ENCODE measurements at places on chromosomes 3 and 15.

DNA sequence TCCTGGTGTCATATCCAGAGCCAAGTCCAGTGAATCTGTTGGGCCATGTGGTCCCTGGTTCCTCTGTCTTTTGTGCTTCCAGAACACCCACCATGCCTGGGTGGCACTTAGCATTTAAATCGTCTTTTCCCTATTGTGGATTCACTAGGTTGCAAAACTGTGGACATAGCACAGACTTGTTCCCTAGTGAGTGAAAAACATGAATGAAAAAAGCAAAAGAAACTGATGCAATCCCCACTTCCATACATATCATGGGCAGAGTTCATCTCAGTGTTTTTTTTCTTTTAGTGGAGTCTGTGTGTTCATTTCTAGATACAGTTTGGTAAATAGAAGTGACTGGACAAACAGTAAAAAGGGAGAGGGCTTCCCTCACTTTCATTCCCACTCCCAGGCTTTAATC lies 170.5 kb downstream of the SLCO3A1 start:
- no peak for DNase-seq

- no peak for DNase-seq
Measured at GRCh38 chr15:77327168-77327567, 92.7 kb downstream of the PEAK1 start.

GRCh38 chr3:43759297-43759782 lies 68.6 kb downstream of the ABHD5 start:
- no peak for DNase-seq

DNA sequence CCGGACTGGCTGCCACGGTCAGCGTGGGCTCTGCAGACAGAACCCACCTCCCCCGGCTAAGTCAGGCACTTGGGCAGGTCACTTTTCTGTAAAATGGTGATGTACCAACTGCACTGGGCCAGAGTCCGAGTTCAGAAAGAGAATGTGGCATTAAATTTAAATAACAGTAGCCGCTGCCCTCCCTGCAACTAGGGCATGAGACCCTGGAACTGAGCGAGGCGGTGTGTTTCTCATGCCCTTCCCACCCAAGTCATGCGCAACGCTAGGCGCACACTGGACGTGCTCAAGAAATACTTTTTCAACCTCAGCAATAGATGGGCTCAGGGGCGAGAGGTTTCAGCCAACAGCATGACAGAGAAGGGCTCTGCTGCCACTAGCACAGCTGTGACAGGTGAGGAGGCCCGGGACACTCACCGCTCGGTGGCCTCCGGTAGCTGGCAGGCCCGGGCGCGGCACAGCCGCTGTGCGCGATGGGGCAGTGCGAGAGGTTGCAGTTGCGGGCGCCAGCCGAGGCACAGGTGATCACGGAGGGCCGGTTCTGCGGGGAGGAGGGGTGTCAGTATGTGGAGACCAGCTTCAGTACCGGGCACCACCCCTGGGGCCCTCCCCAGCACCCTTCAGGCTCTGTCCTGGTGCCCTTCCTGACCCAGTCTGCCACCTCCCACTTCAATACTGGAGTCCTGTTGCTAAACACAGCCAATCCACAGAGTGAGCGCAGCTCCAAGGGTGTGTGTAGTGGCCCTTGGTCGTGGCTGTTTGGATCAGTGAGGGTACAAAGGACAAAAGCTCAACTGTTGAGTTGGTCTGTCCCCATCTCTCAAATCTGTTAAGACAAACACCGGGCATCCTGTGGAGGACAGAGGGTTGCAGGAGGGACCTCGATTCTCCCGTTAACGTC lies 84.5 kb downstream of the VGLL4 start:
- no peak for DNase-seq

- no peak for DNase-seq
Measured at GRCh38 chr3:192284443-192285072, 442.8 kb downstream of the FGF12 start.

GRCh38 chr15:50235794-50236193 lies 29.7 kb downstream of the HDC start:
- no peak for DNase-seq

- DNase-seq, result no peak
Measured at GRCh38 chr3:72080095-72080494, 295.1 kb upstream of the PROK2 start.

GRCh38 chr3:65647369-65647768 lies 391.3 kb downstream of the MAGI1 start:
- DNase-seq, result no peak

DNA sequence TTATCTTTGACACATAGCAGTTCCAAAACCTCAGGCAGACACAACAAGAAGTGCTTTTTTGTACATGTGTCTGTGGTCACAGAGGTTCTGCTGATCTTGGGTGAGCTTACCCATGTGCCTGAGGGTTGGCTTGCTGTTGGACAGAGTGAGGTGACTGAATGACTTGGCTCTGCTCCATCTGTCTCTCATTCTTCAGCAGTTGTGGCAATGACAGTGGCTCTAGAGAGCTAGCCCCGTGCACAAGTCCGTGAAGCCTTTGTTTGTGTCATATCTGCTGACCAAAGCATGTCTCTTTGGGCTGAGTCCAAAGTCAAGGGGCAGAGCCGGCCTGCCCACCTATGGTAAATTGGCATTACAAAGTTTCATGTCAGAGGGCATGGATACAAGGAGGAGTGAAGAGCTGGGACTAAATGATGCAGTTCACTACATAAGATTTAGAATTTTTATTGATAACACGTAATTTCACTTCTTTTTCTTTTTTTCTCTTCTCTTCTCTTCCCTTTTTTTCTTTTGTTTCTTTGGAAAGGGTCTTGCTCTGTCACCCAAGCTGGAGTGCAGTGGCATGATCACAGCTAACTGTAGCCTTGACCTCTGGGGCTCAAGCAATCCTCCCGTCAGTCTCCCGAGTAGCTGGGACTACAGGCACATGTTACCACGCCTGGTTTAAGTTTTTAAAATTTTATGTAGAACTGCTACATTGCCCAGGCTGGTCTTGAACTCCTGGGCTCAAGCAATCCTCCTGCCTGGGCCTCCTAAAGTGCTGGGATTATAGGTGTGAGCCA lies 77.9 kb downstream of the ITPR1 start:
- DNase-seq, result no peak

GRCh38 chr3:196120291-196120951 lies 38.5 kb upstream of the TFRC start:
- no peak for DNase-seq

DNA sequence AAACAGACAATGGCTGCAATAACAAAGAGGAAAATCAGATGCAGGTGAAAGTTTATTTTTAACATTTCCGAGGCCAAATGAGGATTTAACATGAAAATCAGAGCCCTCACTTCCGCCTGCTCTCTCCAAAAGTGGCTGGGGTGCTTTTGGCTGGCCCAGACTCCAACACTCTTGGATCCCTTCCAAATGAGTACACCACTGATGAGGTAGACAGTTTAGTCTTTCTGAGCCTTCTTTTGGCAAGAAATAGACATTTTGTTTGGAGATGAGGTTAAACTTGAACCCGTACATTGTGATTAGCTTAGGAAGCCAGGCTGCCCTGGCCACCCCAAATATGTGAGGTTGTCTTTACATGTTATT lies 51.0 kb upstream of the TRA2B start:
- no peak for DNase-seq

DNA sequence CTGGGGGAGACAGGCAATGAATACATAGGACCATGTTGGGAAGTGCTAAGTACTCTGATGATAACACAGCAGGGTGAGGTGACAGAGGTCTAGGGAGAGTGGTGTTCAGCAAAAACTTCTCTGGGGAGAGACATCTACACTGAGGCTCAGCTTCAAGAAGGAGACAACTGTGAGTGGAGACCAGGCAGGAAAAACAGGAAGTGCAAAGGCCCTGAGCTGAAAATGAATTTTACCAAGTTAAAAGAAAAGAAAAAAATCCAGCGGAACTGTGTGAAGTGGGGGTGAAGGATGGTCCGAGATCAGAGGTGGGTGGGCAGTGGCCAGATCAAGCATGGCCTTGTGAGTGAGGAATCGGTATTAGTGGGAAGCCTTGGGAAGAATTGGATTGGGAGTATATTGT lies 110.1 kb upstream of the CLSTN2 start:
- no peak for DNase-seq
